ENCODE measurements at places on chromosomes 2 and 18. TPM values are rescaled to one million over a fixed set of nuclear protein-coding genes. Genes with fewer than 3 reads are reported as not detected.

DNA sequence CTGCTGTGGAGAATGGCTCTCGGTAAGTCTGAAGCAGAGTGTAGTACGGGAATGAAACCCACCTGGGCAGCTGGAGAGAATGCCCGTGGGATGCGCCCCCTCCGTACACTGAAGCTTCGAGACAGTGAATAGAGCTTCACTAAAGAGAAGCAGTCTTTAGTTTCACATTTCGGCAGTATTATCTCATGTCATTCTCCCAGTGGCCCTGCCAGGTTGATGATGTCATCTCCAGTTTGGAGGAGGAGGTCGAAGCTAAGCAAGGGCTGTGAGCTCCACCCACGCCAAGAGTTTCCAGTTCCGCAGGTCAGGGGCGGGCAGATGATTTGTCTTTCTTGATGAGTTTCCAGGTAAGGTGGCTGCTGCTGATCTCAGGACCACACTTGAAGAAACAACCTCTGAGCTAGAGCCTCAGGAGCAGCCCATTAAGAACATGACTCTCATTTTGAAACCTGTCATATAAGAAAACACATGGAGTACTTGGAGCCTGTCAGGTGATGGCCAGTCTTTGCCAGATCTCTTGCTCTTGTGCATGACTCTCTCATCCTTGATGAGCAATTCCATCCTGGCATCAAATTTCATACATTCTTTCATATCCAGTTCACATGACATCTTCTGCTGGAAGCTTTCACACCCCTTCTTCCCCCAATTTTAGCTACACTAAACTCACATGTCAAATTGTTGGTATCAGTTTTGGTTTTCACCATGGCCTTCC, 475.0 kb downstream of the RNF144A start:
- no peak overlapping the region for H3K27ac ChIP-seq
- H3K36me3 ChIP-seq = no peaks in the 10 kb centered on the region
- no peak overlapping the region for H3K4me3 ChIP-seq
- DNase-seq = no peak
- H3K4me1 ChIP-seq = no peaks in the 10 kb centered on the region

- peak overlapping the region; percentile 34 for H3K4me3 ChIP-seq
- peaks cover 26% of the 10 kb centered on the region for H3K4me1 ChIP-seq
- H3K36me3 ChIP-seq = no peaks in the 10 kb centered on the region
- H3K27me3 ChIP-seq = no peaks in the 10 kb centered on the region
Observed at GRCh38 chr2:61660511-61661388, 122.6 kb upstream of the XPO1 start.

Gene LRP2
- 0.15 TPM for total RNA-seq

- H3K4me1 ChIP-seq = no peaks in the 10 kb centered on the region
- no peak overlapping the region for H3K27ac ChIP-seq
- DNase-seq = no peak
Observed at GRCh38 chr2:97654791-97655190, 8.9 kb downstream of the COX5B start.

GRCh38 chr2:72893594-72894319, 6.5 kb downstream of the SPR start:
- peaks cover 12% of the 10 kb centered on the region for H3K27me3 ChIP-seq
- peak; percentile 68 for DNase-seq
- H3K4me1 ChIP-seq = peaks cover 39% of the 10 kb centered on the region
- no peak overlapping the region for H3K4me3 ChIP-seq
- H3K36me3 ChIP-seq = peaks cover 9% of the 10 kb centered on the region

DNA sequence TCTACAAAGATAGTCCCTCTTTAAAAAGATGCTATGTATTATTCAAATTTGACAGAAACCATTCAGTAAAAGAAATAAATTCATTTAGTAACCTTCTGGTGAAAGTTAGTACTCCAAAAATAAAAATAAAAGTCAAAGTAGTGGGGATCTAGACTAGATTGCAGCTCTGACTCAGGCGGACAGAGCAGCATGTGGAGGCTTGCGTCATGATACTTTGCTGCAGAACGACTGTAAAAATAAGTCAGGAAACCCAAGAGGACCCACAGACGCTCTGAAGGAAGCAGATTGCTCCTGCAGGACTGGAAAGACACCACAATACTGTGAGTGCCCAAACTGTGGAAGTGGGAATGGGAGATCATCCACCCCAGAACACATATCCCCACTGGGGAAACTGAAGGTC, 301.9 kb downstream of the RIT2 start:
- no peak overlapping the region for H3K4me3 ChIP-seq
- H3K27ac ChIP-seq = no peak overlapping the region

GRCh38 chr2:43790147-43790546, 16.3 kb downstream of the DYNC2LI1 start:
- H3K27ac ChIP-seq = no peak overlapping the region
- H3K36me3 ChIP-seq = peaks cover 2% of the 10 kb centered on the region

- H3K27ac ChIP-seq = no peak overlapping the region
- no peaks in the 10 kb centered on the region for H3K36me3 ChIP-seq
Observed at GRCh38 chr18:9494778-9495331, 19.5 kb downstream of the RALBP1 start.

Gene KANSL1L
- total RNA-seq = 10.3 TPM

- H3K4me3 ChIP-seq = no peak overlapping the region
- DNase-seq = no peak
- H3K27ac ChIP-seq = no peak overlapping the region
- no peaks in the 10 kb centered on the region for H3K27me3 ChIP-seq
- H3K4me1 ChIP-seq = peaks cover 8% of the 10 kb centered on the region
- no peaks in the 10 kb centered on the region for H3K36me3 ChIP-seq
Observed at GRCh38 chr2:62013641-62014040, 108.2 kb downstream of the COMMD1 start.

Gene MYOM1
- total RNA-seq = 1.0 TPM

- H3K27ac ChIP-seq = no peak overlapping the region
- H3K36me3 ChIP-seq = no peaks in the 10 kb centered on the region
- H3K4me3 ChIP-seq = no peak overlapping the region
- H3K4me1 ChIP-seq = no peaks in the 10 kb centered on the region
- H3K27me3 ChIP-seq = peaks cover 1% of the 10 kb centered on the region
Observed at GRCh38 chr18:47975105-47975504, 44.6 kb upstream of the SMAD2 start.

Gene KCNK3
- total RNA-seq = not detected

DNA sequence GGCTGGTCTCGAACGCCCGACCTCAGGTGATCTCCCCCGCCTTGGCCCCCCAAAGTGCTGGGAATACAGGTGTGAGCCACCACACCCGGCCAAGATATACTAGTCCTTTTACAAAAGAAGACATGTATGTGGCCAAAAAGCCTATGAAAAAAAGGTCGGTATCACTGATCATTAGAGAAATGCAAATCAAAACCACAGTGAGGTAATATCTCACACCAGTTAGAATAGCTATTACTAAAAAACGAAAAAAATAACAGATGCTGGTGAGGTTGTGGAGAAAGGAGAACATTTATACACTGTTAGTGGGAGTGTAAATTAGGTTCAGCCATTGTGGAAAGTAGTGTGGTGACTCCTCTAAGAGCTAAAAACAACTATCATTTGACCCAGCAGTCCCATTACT, 26.4 kb downstream of the KLHL23 start:
- no peak overlapping the region for H3K27ac ChIP-seq
- no peaks in the 10 kb centered on the region for H3K36me3 ChIP-seq
- H3K4me1 ChIP-seq = peaks cover 51% of the 10 kb centered on the region
- no peaks in the 10 kb centered on the region for H3K27me3 ChIP-seq
- no peak overlapping the region for H3K4me3 ChIP-seq
- DNase-seq = no peak

GRCh38 chr2:96157649-96158553, 12.7 kb upstream of the DUSP2 start:
- no peaks in the 10 kb centered on the region for H3K36me3 ChIP-seq
- no peak overlapping the region for H3K4me3 ChIP-seq
- H3K4me1 ChIP-seq = peaks cover 12% of the 10 kb centered on the region
- no peak overlapping the region for H3K27ac ChIP-seq
- peaks cover 73% of the 10 kb centered on the region for H3K27me3 ChIP-seq
- DNase-seq = no peak

Gene CCT7
- total RNA-seq = 689 TPM

DNA sequence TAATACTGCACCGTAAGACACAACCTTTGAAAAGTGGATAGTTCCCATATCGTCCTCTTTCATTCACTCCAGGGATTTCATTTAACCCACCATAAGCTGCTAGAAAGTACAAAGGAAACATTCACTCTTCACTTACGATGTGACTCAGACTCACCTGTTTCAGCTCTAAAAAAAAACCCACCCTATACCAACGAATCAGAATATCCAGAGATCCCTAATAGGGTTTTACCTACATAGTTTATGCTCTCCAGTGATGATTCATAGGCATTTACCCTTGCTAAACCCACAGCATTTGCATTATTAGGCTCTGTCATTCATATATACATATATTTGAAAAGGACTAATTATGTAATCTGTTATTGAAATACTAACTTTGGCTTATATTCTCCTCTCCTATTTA, 60.2 kb downstream of the PRPF40A start:
- no peak overlapping the region for H3K4me3 ChIP-seq
- peaks cover 15% of the 10 kb centered on the region for H3K36me3 ChIP-seq
- DNase-seq = no peak
- H3K27me3 ChIP-seq = no peaks in the 10 kb centered on the region

Gene FIGN
- total RNA-seq = 11.6 TPM

- no peak overlapping the region for H3K27ac ChIP-seq
- no peak for DNase-seq
- H3K36me3 ChIP-seq = peaks cover 57% of the 10 kb centered on the region
- H3K4me1 ChIP-seq = no peaks in the 10 kb centered on the region
- H3K27me3 ChIP-seq = no peaks in the 10 kb centered on the region
- no peak overlapping the region for H3K4me3 ChIP-seq
Observed at GRCh38 chr2:162041485-162041884, 32.5 kb downstream of the DPP4 start.

GRCh38 chr18:10518595-10519255, 7.1 kb upstream of the NAPG start:
- peaks cover 18% of the 10 kb centered on the region for H3K4me1 ChIP-seq
- peaks cover 19% of the 10 kb centered on the region for H3K27me3 ChIP-seq
- H3K36me3 ChIP-seq = no peaks in the 10 kb centered on the region
- no peak overlapping the region for H3K4me3 ChIP-seq
- no peak overlapping the region for H3K27ac ChIP-seq

- no peaks in the 10 kb centered on the region for H3K36me3 ChIP-seq
- H3K4me1 ChIP-seq = no peaks in the 10 kb centered on the region
- no peaks in the 10 kb centered on the region for H3K27me3 ChIP-seq
- H3K27ac ChIP-seq = no peak overlapping the region
- no peak overlapping the region for H3K4me3 ChIP-seq
Observed at GRCh38 chr2:193980599-193980998, 1676.4 kb upstream of the SLC39A10 start.

DNA sequence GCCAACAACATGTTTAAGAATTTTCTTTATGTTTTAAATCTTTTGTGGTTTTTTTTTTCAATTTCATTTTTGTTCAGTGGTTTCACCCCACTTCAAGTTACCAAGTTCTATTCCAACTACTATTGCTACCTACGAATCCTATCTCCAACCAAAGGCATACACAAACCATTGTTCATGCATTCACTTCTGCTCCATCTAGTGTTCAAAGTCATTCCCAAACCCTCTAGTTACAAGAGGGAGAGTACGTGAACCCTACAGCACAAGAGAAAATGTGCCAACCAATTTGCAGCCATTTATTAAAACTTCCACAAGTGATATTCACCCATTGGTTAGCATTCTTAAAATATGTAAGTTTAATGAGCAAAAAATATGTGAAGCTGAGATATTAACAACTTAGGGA, 295.1 kb upstream of the KYNU start:
- H3K36me3 ChIP-seq = no peaks in the 10 kb centered on the region
- H3K27ac ChIP-seq = no peak overlapping the region
- peaks cover 11% of the 10 kb centered on the region for H3K4me1 ChIP-seq
- DNase-seq = no peak
- no peaks in the 10 kb centered on the region for H3K27me3 ChIP-seq

Gene B3GNT7
- total RNA-seq = not detected

Gene ANTXR1
- 12.7 TPM for total RNA-seq

DNA sequence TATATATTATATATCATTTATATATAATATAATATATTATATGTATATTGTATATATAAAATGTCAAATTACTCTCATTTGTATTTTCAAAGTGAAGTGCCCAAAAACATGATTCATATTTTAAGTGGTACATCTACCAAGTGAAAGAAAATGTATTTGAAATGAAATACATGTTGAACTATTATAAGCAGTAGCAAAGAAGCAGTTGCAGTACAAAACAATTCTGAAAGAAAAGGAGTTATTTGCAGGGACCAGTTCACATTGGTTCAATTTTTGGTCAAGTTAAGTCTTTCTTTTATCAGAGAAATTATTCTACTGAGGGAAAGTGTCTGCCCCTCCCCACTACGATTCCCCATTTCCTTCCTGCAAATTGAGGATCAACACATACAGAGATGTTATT, 51.9 kb downstream of the APLF start:
- no peaks in the 10 kb centered on the region for H3K27me3 ChIP-seq
- no peak overlapping the region for H3K27ac ChIP-seq
- DNase-seq = no peak
- no peak overlapping the region for H3K4me3 ChIP-seq
- H3K36me3 ChIP-seq = no peaks in the 10 kb centered on the region

GRCh38 chr2:232018181-232018580, 56.7 kb downstream of the DIS3L2 start:
- H3K36me3 ChIP-seq = peaks cover 7% of the 10 kb centered on the region
- no peak overlapping the region for H3K4me3 ChIP-seq
- DNase-seq = no peak
- peaks cover 7% of the 10 kb centered on the region for H3K4me1 ChIP-seq
- no peak overlapping the region for H3K27ac ChIP-seq

- peak; percentile 26 for DNase-seq
- H3K36me3 ChIP-seq = no peaks in the 10 kb centered on the region
- H3K4me1 ChIP-seq = 0 out of 2 replicates have a peak, but pooled peaks cover 5% of the 10 kb centered on the region
- H3K4me3 ChIP-seq = no peak overlapping the region
Observed at GRCh38 chr2:33412920-33413319, 63.5 kb upstream of the RASGRP3 start.

Gene C1GALT1C1L
- total RNA-seq = 0.91 TPM

DNA sequence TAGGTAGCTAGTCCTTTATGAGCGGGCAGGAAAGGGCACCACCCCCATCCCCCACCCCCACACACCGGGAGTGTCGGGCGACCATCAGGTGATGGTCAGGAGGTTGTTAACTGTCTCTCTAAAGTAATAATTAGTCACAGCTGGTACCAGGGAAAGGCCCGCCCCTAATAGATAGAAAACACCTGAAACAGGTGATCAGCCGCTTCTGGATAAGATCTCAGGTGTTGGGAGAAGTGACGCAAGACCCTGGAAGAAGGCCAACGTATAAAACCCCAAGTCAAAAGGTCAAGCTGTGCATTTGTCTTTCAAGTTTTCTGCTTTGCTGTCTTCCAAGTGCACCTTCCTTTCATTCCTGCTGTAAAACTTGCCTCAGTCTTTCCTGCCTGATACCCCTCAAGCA, 59.6 kb upstream of the LINC00305 start:
- no peaks in the 10 kb centered on the region for H3K36me3 ChIP-seq
- H3K4me3 ChIP-seq = no peak overlapping the region
- H3K27ac ChIP-seq = no peak overlapping the region
- no peaks in the 10 kb centered on the region for H3K27me3 ChIP-seq
- no peaks in the 10 kb centered on the region for H3K4me1 ChIP-seq

- H3K4me1 ChIP-seq = no peaks in the 10 kb centered on the region
- no peaks in the 10 kb centered on the region for H3K36me3 ChIP-seq
- no peak overlapping the region for H3K4me3 ChIP-seq
- H3K27ac ChIP-seq = no peak overlapping the region
- DNase-seq = no peak
- peaks cover 4% of the 10 kb centered on the region for H3K27me3 ChIP-seq
Observed at GRCh38 chr2:37543999-37544557, 127.4 kb downstream of the CDC42EP3 start.

Gene POTEI
- total RNA-seq = 0.48 TPM
